Pancreas (tissue), 10 donors: ENCODE measurements at places on chromosomes 1 and 21. TPM values are rescaled to one million over a fixed set of nuclear protein-coding genes. Genes with fewer than 3 reads are reported as not detected.
A peak's percentile ranks its signal among the peaks of the same experiment; 100 is the strongest.

Gene AKR7A3
- 209 TPM for polyA plus RNA-seq

- no peak for DNase-seq
- H3K36me3 ChIP-seq, result no peaks in the 10 kb centered on the region
- H3K27ac ChIP-seq, result no peak overlapping the region
- no peaks in the 10 kb centered on the region for H3K27me3 ChIP-seq
- no peak overlapping the region for H3K4me3 ChIP-seq
Measured at GRCh38 chr1:155999964-156000363, 20.8 kb downstream of the SSR2 start.

Gene DENND2C
- 2.6 TPM for polyA plus RNA-seq

DNA sequence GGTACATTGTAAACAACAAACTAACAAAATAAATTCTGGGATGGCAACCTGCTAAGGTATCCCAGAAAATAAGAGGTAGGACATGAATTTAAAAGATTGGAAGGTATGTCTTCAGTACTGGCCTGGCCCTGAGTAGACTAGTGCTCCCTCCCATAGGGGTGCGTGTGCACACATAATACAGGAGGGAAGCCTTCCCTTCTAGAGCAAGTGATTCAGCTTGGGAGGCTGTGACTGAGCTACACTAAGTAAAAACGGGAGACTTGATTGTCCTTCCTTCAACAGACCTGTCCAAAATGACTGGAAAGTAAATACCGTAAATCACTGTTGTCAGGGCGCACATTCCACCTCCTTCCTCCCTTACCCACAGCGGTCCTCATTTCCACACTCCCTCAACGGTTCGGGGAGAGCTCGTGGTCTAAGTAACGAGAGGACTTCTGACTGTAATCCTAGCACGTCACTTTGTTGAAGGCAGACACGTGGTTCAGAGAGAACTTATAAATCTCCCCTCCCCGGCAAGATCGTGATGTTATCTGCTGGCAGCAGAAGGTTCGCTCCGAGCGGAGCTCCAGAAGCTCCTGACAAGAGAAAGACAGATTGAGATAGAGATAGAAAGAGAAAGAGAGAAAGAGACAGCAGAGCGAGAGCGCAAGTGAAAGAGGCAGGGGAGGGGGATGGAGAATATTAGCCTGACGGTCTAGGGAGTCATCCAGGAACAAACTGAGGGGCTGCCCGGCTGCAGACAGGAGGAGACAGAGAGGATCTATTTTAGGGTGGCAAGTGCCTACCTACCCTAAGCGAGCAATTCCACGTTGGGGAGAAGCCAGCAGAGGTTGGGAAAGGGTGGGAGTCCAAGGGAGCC, at the start of gene TGFB2:
TGFB2 (plus strand) TSS at position 523 of the 859 bp plus-strand sequence. CDS start 1,366 bp downstream, outside the sequence.
- peaks cover 5% of the 10 kb centered on the region for H3K4me1 ChIP-seq
- no peaks in the 10 kb centered on the region for H3K27me3 ChIP-seq
- peak within 1 kb of the TSS; percentile 54 for H3K4me3 ChIP-seq
- no peaks in the 10 kb centered on the region for H3K36me3 ChIP-seq
- peak within 1 kb of the TSS; percentile 69 for H3K27ac ChIP-seq

GRCh38 chr1:118948846-118949245, 39.3 kb downstream of the TBX15 start:
- no peak for DNase-seq
- H3K4me3 ChIP-seq, result no peak overlapping the region
- H3K27me3 ChIP-seq, result no peaks in the 10 kb centered on the region

Gene FAAH
- polyA plus RNA-seq, result 122 TPM

Gene FMO5
- polyA plus RNA-seq, result 19.0 TPM

DNA sequence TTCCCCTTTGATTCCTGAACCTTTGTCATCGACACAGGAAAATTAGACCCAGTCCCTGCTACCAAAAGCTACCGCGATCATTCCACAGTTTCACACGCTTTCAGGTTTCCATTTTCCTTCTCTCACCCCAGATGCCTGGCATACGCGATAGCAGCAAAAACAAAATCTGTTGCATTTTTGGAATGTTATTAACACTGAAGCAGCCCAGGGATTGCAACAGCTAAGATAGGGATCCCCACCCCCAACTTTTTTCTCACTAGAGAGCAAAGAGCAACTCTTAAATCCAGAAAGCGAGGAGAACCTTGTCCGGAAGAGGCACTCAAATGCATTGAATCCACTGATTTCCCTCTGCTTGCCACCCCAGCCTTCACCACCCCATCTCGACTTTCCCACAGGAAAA, 8.9 kb downstream of the OVAAL start:
- no peak overlapping the region for H3K4me3 ChIP-seq
- H3K27ac ChIP-seq, result no peak overlapping the region
- no peaks in the 10 kb centered on the region for H3K4me1 ChIP-seq
- no peaks in the 10 kb centered on the region for H3K36me3 ChIP-seq
- no peaks in the 10 kb centered on the region for H3K27me3 ChIP-seq
- DNase-seq, result no peak

GRCh38 chr1:21621051-21621450, 48.1 kb downstream of the RAP1GAP start:
- DNase-seq, result no peak
- H3K4me3 ChIP-seq, result peak overlapping the region; percentile 64
- peak overlapping the region; percentile 80 for H3K27ac ChIP-seq
- H3K36me3 ChIP-seq, result no peaks in the 10 kb centered on the region
- H3K27me3 ChIP-seq, result no peaks in the 10 kb centered on the region

GRCh38 chr1:39105841-39106765, 80.0 kb downstream of the NDUFS5 start:
- H3K36me3 ChIP-seq, result no peaks in the 10 kb centered on the region
- peak overlapping the region; percentile 88 for H3K27ac ChIP-seq
- peak; percentile 77 for DNase-seq

Gene ITLN2
- 0.19 TPM for polyA plus RNA-seq

Gene BTG2
- 197 TPM for polyA plus RNA-seq

- no peaks in the 10 kb centered on the region for H3K4me1 ChIP-seq
- H3K27me3 ChIP-seq, result no peaks in the 10 kb centered on the region
- no peak overlapping the region for H3K27ac ChIP-seq
- no peaks in the 10 kb centered on the region for H3K36me3 ChIP-seq
- DNase-seq, result no peak
- H3K4me3 ChIP-seq, result no peak overlapping the region
Measured at GRCh38 chr1:161052899-161053298, 7.1 kb upstream of the USF1 start.

Gene MAP1LC3C
- 0.38 TPM for polyA plus RNA-seq

DNA sequence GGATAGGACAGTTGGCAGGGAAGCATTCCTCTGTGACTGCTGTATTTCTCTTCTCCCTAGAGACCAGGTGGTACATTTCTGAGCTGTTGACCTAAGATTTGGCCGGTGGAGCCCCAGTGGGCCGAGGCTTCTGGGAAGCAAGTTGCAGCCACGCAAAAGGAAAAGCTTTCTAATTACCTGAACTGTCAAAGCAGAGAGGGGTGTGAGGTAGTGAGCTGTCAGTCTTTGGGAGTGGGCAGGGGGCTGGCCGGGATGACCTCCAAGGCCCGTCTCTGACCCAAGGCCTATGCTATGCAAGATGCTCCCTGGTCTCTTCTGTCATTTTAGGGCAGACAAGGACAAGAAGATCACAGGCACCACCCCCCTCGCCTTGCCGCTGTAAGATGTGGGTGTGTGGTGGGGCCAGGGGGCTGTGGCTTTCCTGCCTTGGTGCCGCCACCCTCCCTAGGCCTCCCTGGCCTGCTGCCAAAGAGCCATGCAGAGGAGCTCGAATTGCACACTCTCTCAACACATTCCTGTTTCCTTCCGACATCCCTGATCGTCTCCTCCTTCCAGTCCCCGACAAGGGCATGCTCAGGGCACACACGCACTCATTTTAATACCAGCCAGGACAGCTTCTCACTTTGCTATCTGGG, 7.7 kb downstream of the PADI1 start:
- peak; percentile 54 for DNase-seq
- no peaks in the 10 kb centered on the region for H3K27me3 ChIP-seq
- H3K36me3 ChIP-seq, result no peaks in the 10 kb centered on the region

GRCh38 chr21:38257667-38258066, 876 bp downstream of the KCNJ15 start:
- no peak for DNase-seq
- no peak overlapping the region for H3K27ac ChIP-seq
- H3K36me3 ChIP-seq, result no peaks in the 10 kb centered on the region
- no peaks in the 10 kb centered on the region for H3K27me3 ChIP-seq
- H3K4me3 ChIP-seq, result peak overlapping the region; percentile 23

Gene WNT3A
- 0.08 TPM for polyA plus RNA-seq

Gene LCE1D
- polyA plus RNA-seq, result not detected

DNA sequence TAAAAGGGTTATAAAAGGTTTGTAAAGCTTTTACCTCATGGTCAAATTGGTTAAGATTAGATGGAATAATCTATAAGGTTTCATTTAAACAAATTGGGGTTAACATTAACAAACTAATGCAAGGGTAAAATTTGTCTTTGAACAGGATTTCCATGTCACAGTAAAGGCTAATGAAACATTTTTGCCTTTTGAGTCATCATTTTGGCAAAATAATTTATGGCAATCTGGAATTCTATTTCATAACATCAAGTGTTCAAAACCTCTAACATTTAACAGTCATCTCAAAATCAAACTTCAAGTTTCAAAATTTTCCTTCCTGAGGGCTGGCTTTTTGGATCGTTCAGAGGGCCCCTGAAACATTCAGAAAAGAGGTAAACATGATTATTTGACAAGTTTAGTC, 6.6 kb upstream of the CD46 start:
- H3K4me1 ChIP-seq, result no peaks in the 10 kb centered on the region
- H3K36me3 ChIP-seq, result no peaks in the 10 kb centered on the region
- H3K27me3 ChIP-seq, result no peaks in the 10 kb centered on the region
- DNase-seq, result no peak
- no peak overlapping the region for H3K27ac ChIP-seq

- H3K4me3 ChIP-seq, result no peak overlapping the region
- DNase-seq, result no peak
- no peaks in the 10 kb centered on the region for H3K27me3 ChIP-seq
- H3K4me1 ChIP-seq, result no peaks in the 10 kb centered on the region
- no peak overlapping the region for H3K27ac ChIP-seq
- no peaks in the 10 kb centered on the region for H3K36me3 ChIP-seq
Measured at GRCh38 chr21:16713331-16714117, 799.3 kb upstream of the CXADR start.

Gene HSD3B2
- polyA plus RNA-seq, result not detected

DNA sequence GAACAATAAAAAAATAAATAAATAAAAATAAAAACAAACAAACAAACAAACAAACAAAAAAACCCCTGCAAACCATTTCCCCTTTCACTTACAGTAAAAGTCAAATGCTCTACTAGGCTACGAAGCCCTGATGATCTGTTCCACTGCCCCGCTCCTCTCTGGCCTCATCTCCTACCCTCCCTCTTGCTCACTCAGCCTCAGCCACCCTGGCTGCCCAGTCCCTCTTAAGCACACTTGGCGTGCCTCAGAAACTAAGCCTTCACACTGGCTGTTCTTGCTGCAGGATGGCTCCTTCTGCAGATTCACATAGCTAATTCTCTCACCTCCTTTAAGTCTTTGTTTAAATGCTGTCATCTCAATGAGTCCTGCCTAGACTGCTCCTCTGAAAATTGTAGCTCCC, 30.8 kb upstream of the UHMK1 start:
- no peaks in the 10 kb centered on the region for H3K4me1 ChIP-seq
- no peak overlapping the region for H3K4me3 ChIP-seq
- H3K36me3 ChIP-seq, result no peaks in the 10 kb centered on the region
- DNase-seq, result no peak
- H3K27ac ChIP-seq, result no peak overlapping the region

Gene WNT2B
- 1.6 TPM for polyA plus RNA-seq

Gene MAP10
- 2.0 TPM for polyA plus RNA-seq

- no peaks in the 10 kb centered on the region for H3K36me3 ChIP-seq
- H3K4me1 ChIP-seq, result no peaks in the 10 kb centered on the region
- H3K27ac ChIP-seq, result no peak overlapping the region
- H3K4me3 ChIP-seq, result no peak overlapping the region
- DNase-seq, result peak; percentile 59
- H3K27me3 ChIP-seq, result no peaks in the 10 kb centered on the region
Measured at GRCh38 chr1:241990040-241990439, 8.9 kb downstream of the MAP1LC3C start.

GRCh38 chr1:168643152-168643551, 66.7 kb downstream of the XCL1 start:
- no peak overlapping the region for H3K27ac ChIP-seq
- H3K27me3 ChIP-seq, result no peaks in the 10 kb centered on the region

Gene MYOM3
- 0.77 TPM for polyA plus RNA-seq

Gene CFAP141
- not detected for polyA plus RNA-seq

GRCh38 chr1:202966006-202966898, 805 bp downstream of the CYB5R1 start:
- H3K36me3 ChIP-seq, result no peaks in the 10 kb centered on the region
- peak overlapping the region; percentile 61 for H3K27ac ChIP-seq
- peak overlapping the region; percentile 66 for H3K4me3 ChIP-seq
- peak; percentile 67 for DNase-seq
- no peaks in the 10 kb centered on the region for H3K27me3 ChIP-seq
- peaks cover 9% of the 10 kb centered on the region for H3K4me1 ChIP-seq

Gene ETNK2
- polyA plus RNA-seq, result 5.4 TPM

- no peaks in the 10 kb centered on the region for H3K27me3 ChIP-seq
- no peak for DNase-seq
- no peaks in the 10 kb centered on the region for H3K36me3 ChIP-seq
- H3K4me1 ChIP-seq, result peaks cover 4% of the 10 kb centered on the region
Measured at GRCh38 chr1:40860706-40861223, 1.4 kb downstream of the CITED4 start.

- no peak overlapping the region for H3K4me3 ChIP-seq
- no peaks in the 10 kb centered on the region for H3K27me3 ChIP-seq
Measured at GRCh38 chr1:235098547-235098946, 30.1 kb downstream of the TOMM20 start.

GRCh38 chr1:109499081-109499480, 5.2 kb downstream of the CYB561D1 start:
- H3K27me3 ChIP-seq, result no peaks in the 10 kb centered on the region
- peaks cover 3% of the 10 kb centered on the region for H3K36me3 ChIP-seq
- no peak for DNase-seq

DNA sequence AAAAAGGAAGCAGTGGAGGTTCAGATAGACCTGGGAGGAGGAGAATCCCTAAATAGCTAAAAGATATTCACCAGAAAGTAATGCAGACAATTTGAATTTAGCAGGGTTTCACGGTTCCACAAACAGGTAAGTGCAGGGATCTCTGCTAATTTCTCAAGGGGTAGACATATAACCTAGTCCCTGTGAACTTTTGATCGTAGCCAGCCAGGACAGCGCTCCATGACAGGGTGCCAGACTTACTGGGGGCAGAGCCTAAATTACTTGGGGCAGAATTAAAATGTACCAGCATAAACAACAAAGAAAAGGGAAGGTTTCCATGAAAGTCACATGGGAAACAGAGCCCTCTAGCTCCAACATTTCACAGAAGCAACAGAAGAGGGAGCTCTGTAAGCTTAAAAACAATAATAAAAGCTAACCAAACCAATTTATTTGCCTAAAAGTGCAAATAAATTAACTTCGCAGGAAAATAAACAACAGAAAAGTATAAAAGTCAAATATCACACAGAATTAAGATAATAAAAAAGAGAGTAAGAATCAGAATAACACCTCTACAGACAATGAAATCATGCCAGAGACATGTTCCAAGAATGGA, 198.3 kb downstream of the DUSP10 start:
- H3K4me3 ChIP-seq, result no peak overlapping the region
- no peaks in the 10 kb centered on the region for H3K27me3 ChIP-seq
- DNase-seq, result no peak
- H3K27ac ChIP-seq, result no peak overlapping the region
- H3K36me3 ChIP-seq, result no peaks in the 10 kb centered on the region

Gene MUL1
- polyA plus RNA-seq, result 10.6 TPM

Gene RAB4A
- 14.5 TPM for polyA plus RNA-seq

Gene RNF186
- polyA plus RNA-seq, result 14.9 TPM
